SW480 (cell line): ENCODE measurements at places on chromosomes 7 and 10.

DNA sequence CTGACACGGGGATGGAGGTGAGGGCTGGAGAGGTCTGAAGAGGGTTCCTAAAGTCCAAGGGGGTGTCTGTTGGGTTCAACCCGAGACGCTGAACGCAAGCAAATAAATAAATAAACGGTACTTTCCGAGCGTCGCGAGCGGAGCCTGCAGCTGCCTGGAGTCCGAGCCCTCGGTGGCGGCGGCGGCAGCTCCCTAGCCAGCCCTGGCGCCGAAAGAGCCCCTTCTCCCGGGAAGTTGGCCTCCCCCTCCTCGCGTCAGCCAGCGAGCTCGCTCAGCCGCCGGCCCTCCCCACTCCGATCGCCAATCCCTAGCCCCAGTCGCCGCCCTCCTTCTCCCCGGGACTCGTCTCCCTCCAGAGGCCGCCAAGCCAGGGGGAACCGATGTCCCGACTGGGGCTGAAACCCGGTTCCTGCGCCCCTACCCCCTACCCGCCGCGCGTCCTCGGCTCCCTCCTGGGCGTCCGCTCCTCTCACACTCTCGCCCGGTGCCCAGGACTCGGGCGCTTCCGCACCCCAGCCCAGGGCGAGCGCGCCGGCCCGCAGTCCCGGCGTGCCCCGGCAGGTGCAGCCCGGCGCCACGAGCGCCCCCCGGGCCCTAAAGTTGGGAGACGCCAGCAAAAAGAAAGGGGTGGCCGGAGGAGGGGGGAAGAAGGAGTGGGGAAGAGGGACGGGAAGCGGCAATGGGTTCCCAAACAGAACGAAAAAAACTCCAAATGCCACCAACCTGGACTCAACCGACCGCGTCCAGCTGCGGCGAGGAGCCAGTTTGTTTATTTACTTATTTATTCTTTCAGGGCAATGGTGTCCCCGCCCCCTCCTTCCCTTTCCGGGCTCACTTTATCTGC is at the start of gene GFRA1:
Gene GFRA1 (minus strand): TSS at position 767 of the 844 bp plus-strand sequence. CDS start 1,177 bp downstream, outside the sequence.
- no peak for DNase-seq

- DNase-seq = no peak
Measured at GRCh38 chr7:66537380-66537779, 91.3 kb upstream of the KCTD7 start.

- DNase-seq = no peak
Measured at GRCh38 chr7:99120501-99120900, 23.4 kb downstream of the SMURF1 start.

DNA sequence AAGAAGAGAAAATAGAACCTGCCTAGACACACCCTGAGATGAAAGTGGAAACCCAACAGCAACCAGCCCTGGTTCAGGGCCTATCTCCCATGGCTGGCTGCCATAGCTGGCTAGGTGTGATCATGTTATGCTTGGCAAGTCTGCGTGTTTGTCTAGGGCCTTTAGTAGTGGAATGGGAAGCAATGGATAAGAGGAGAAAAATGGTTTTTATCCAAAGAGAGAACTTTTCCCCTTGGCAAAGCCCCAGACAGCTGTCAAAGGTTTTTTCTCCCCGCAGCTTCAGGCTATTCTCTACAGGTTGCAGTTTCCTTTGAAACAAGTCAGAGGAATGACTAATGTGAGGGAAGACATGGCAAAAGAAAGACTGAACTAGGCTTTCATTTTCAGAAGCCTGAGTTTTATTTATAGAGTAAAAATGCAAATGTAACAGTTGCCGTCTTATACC is 161.5 kb downstream of the SEMA3D start:
- no peak for DNase-seq

GRCh38 chr7:87476179-87476557 is 688 bp upstream of the ABCB4 start:
- DNase-seq = no peak

DNA sequence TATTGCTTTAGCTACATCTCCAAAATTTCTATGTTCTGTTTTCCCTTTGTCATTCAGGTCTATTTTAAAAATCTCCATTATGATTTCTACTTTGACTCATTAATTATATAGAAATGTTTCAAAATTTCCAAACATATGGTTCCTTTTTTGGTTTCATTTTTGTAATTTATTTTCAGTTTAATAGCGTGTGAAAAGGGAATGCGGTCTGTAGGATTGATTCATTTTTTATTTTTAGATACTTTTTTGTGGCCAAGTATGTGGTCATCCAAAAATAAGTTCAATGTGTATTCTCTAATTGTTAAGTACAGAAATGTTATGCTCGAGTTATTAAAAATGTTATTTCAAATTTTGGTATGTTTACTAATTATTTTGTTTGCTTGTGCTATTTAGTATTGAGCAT is 72.5 kb upstream of the ANKRD1 start:
- no peak for DNase-seq

DNA sequence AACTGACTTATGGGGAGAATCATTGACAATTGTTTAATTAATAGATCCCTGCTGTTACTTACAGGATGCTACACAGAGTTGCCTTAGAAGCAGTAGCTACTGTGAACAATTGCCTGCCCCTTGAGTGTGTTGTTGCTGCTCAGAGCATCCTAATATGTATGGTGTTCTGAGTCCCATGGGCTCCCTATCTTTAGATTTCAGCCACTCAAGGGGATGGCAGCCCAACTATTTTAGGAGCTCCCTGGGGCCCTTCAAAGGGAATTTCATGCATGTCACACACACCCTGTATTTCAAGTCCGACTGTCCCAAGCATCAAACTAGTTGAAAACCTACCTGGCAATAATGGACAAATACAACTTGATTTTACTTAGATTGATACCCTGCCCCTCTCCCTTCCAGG is 111.2 kb downstream of the NOC3L start:
- no peak for DNase-seq

DNA sequence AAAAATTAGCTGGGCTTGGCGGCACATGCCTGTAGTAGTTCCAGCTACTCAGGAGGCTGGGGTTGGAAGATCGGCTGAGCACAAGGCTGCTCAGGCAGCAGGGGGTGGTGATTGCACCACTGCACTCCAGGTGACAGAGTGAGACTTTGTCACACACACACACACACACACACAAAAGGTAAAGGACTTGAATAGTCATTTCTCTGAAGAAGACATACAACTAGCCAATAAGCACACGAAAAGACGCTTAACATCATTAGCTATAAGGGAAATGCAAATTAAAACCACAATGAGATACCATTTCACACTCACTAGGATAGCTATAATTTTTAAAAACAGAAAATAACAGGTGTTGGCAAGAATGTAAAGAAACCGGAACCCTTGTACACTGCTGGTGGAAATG is 48.6 kb downstream of the HIP1 start:
- no peak for DNase-seq

- DNase-seq = no peak
Measured at GRCh38 chr10:116768786-116769185, 26.4 kb upstream of the HSPA12A start.
